ENCODE measurements at places on chromosomes 13 and 19. TPM values are rescaled to one million over a fixed set of nuclear protein-coding genes. Genes with fewer than 3 reads are reported as not detected.

Gene CARS2
- 55.8 TPM for total RNA-seq

GRCh38 chr19:48154003-48154402 lies 16.1 kb downstream of the LIG1 start:
- no peak for DNase-seq

Gene SLITRK5
- under 0.01 TPM for total RNA-seq

Gene S1PR4
- total RNA-seq: 0.29 TPM

GRCh38 chr19:6723108-6723618 lies 2.7 kb upstream of the C3 start:
- DNase-seq: no peak

All from myocyte (in vitro differentiated cells).